ENCODE measurements at places on chromosomes 12 and 14.

DNA sequence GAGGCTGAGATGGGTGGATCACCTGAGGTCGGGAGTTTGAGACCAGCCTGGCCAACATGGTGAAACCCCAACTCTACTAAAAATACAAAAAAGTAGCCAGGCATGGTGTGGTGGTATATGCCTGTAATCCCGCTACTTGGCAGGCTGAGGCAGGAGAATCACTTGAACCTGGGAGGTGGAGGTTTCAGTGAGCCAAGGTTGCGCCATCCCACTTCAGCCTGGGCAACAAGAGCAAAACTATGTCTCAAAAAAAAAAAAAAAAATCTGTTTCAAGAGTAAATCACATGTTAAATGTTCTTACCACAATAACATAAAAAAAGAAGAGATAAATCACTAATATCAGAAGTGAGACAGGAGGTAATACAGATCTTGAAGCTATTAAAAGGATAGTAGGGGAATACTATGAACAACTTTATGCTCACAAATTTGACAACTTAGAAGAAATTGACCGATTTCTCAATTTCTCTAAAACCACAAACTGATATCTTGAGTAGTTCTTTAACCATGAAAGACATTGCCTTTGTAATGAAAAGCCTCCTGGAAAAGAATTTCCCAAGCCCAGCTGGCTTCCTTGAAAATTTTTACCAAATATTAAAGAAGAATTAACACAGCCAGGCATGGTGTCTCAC lies 37.7 kb downstream of the TAOK3 start:
- no peak for DNase-seq

DNA sequence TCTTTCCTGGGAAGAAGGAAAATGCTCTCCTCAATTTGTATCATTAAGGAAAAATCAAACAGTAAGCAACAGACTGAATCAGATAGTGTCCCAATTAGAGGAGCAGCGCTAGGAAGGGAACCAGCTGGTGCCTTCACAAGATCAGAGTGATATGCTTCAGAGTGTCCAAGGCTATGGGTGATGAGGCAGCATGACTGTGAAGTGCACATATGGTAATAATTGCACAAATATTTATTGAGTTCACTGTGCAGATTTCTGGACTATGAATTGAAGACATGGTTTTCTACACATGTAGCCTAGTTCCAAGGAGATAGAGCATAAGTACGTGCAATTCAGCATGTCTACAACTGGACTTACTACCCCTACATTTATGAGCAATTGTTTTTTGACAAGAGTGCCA lies 78.8 kb upstream of the EVL start:
- no peak for DNase-seq

DNA sequence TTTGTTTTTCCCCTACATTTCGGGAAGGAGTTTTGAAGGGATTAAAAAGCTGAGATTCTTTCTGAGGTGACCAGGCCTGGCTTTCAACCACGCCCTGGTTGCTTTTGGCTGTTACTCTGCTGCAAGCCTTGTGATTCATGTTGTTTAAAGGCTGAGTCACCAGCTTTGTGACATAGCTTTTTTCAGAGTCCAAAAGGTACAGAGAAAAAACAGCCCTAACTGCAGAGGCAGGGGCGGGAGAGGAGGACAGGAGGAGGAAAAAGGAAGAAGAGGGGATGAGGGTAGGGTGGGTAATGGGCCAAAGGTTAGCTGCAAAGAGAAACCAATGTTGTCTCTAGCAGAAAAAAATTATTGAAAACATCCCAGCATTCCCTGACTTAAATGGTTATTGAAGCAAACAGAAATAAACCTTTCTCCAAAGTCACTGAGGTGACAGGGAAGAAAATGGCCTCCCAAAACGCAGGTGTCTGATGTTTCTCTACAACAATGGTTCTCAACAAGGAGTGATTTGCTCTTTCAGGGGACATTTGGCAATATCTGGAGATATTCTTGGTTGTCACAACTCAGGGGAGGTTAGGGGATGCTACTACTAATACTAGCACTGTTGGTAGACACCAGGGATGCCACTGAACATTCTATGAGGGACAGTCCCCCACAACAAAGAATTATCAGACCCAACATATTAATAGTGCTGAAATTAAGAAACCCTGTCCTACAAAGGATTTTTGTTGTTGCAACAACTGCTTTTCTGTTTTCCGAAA lies 2.1 kb upstream of the UBC start:
- DNase-seq: no peak

GRCh38 chr12:124391340-124392261 lies 96.7 kb downstream of the RFLNA start:
- peak; percentile 43 for DNase-seq

- DNase-seq: no peak
These were observed 462 bp downstream of the SRP54 start for GRCh38 chr14:34983148-34983760.

DNA sequence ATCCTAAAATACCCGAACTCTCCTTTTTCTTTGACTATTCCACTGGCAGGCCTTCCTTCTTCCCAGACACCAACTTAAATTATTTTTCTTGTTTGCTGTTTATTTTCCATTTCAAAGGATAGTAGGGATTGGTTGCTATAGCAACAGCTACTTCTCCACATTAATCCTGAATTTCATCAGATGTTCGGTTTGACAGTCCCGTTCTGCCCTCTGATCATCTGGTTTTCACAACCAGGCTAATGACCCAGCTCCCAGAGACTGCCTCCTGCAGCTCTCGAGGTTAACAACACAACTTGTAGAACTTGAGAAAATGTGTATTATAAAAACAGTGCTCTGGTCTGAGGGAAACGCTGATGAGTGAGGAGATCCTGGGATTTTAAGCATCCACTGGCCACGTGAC lies 45.5 kb downstream of the NUAK1 start:
- no peak for DNase-seq

- peak; percentile 12 for DNase-seq
These were observed 183.3 kb upstream of the LMO3 start for GRCh38 chr12:16789204-16789790.

- DNase-seq: no peak
These were observed 7.2 kb downstream of the MYO1A start for GRCh38 chr12:57042695-57043094.

DNA sequence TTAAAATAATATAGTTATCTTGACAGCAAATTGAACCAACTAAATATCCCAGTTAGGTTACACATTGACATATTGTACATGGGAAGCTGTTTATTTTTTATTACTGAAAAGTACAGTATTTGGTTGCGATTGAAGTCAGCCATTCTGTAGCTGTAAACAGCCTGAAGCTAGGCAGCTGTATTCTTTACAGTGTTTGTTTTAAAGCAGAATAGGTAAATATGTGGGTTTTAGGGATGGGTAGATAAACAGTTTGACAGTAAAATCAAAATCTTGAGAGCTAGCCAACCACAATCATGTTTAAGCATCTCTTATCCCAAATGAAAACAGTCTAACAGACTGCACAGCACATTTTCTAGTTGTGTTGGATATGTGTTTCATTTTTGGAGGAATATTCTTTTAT lies 45.7 kb downstream of the TTC6 start:
- no peak for DNase-seq

DNA sequence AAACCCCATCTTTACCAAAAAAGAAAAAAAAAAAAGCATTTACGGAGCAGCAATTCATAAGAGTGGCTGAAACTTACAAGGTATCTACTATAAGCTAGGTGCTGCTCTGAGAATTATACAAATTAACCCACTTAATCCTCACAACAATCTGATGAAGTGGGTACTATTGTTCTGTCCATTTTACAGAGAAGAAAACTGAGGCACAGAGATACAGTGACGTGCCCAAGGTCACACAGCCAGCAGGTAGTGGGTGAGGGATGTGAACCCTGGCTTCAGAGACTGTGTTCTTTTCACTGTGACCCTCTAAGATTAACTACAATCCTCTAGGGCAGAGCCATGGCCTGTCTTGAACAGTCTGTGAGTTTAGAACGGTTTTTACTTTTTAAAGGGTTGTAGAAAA lies 3.3 kb downstream of the DDX54 start:
- DNase-seq: no peak

GRCh38 chr12:89980236-89980635 lies 271.6 kb upstream of the ATP2B1 start:
- no peak for DNase-seq

GRCh38 chr14:51107801-51108200 lies 12.9 kb upstream of the TRIM9 start:
- no peak for DNase-seq

DNA sequence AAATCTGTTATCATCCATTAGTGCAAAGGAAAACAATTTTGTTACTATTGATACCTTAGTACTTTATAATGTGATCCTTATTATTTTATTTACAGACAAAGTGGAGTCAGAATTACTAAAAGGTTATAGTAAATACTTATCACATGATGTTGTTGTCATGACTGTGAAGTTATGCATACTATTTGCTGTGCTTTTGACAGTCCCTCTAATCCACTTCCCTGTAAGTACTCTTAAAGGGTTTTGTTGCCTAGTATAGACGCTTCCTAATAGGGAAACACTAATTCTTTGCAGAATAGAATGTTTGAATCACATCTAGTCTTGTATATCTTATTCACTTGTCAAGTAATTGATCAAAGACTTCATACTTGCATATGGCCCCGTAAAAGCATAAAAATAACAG lies 69.4 kb downstream of the SLC38A6 start:
- no peak for DNase-seq

DNA sequence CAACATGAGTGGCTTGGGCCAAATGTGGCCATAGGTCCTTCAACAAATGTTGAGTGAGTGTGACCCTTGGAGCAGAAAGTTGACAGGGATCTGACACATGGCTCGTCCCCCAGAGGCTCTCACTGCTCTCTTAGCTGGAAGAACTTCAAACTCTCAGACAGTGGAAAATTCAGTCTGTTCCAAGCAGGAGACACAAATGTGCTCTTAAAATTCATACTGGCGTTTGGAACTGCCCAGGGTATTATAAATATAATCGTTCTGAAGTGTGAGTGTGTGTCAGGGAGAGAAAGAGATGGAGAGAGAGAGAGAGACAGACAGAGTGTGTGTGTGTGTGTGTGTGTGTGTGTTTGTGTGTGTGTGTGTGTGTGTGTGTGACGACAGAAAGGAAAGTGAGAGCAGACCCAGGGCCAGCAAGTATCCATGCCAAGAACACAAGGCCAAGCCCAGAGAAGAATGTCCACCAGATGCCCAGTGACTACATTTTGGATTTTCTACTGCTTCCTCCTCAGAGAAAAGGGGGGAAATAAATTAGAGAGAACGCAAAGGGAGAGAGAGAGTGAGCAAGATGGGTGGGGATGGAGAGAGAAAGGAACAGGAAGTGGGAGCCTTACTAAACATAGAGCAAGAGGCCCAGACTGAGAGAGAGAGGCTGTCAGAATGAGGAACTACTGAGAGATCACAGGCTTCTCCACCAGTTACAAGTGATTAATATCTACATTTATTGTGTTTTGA lies 193.6 kb upstream of the NUDT4 start:
- no peak for DNase-seq

DNA sequence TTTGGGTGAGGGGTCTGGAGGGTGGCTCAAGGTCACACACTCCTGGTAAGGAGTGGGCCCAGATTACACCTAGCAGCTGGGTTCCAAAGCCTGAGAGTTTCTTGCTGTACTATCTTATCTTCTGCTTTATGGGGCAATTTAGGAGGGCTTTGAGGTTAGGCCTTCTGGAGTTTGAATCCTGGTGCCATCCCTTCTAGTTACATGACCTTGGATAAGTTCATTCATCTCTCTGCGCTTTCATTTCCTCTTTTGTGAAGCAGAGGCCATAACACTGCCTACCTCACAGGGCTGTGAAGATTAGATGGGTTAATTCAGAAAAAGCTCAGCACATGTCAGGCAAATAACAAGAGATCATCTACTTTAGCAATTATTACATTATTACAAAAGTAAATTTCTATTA lies 7.4 kb upstream of the KRT77 start:
- no peak for DNase-seq

GRCh38 chr12:6360578-6361490 lies 14.5 kb downstream of the SCNN1A start:
- no peak for DNase-seq

- no peak for DNase-seq
These were observed 43.9 kb downstream of the BHLHE41 start for GRCh38 chr12:26080911-26081310.
